ENCODE measurements at places on chromosomes 3 and 15.
A peak's percentile ranks its signal among the peaks of the same experiment; 100 is the strongest.

GRCh38 chr3:172042136-172042662, 2.8 kb downstream of the FNDC3B start:
- DNase-seq = no peak

GRCh38 chr3:157471064-157471463, 32.2 kb downstream of the VEPH1 start:
- DNase-seq = no peak

- no peak for DNase-seq
Measured at GRCh38 chr3:115666920-115667737, 43.8 kb downstream of the GAP43 start.

DNA sequence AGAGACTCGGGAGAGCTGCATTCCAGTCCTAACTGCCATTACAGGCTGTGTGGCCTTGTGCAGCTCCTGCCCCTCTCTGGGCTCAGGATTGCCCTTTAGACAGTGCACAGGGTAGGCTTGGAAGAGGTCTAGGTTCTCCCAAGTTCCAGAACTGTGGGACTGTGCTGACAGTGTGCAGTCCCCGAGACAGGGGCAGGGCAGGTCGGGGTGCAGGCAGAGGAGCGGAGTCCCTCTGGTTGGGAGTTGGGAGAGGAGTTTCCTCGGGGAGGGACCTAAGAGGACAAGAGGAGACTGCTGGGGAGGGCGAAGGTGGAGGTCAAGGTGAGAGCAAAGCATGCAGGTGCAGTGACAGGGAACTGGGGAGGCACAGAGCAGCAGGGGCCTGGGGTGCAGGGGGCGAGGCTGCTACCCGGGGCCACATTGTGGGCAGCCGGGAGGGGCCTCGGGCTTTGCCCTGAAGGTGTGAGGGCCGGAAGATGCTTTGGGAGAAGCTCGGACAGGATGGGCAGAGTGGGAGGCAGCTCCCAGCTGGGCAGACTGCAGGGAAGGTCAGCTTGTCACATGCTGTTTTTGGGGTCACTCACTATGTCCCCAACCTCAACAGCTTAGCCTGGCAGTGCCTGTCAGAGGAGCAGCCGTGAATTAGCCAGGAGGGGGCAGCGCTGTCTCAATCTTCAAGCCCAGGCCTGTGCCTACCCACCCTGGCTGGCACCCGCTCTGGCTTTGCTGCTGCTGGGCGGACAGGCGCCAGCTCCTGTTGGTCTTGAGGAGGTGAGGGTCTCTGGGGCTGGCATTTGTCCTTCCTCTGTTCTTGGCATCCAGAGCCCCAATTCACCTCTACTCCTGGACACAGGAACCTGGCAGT, 15.4 kb upstream of the CSPG4 start:
- peak; percentile 61 for DNase-seq

DNA sequence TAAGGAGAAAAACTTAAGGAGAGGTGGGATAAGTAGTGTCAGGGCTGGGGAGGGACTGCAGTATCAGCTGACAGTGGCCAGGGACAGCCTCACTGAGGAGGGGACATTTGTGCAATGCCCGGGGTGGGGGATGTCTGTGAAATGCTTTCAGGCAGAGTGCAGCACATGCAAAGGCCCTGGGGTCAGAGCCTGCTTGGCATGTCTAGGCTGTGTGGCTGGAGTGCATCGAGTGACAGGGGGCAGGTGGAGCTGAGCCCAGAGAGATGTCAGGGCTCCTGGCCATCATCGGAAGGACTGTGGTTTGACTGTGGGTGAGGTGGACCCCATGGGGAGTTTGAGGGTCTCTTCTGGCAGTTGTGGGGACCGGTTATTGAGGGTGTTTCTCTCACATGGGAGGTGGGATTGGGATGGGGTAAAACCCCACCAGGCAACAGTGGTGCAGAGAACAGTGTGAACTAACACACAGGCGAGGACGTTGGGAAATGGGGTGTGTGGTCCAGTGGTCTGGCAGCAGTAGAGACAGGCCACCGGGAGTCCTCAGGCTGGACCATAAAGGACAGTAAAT, 61.2 kb downstream of the FBLN2 start:
- DNase-seq = no peak

DNA sequence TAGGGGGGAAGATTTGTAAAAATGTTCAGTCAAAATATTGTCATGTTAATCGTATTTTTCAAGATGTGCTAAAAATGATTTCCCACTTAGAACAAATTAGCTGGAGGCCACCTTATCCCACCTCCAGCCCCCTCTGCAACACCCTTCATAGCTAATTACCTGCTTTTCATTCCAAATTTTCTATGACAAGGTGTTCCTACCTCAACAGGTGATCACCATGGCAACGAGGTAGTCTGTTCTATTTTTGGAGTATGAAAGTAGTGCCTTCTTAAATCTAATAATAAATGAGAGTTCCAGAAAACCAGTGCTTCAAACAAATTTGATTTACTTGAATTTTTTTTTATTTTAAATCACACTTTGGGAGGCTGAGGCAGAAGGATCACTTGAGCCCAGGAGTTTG, 149.8 kb downstream of the FNDC3B start:
- DNase-seq = no peak

DNA sequence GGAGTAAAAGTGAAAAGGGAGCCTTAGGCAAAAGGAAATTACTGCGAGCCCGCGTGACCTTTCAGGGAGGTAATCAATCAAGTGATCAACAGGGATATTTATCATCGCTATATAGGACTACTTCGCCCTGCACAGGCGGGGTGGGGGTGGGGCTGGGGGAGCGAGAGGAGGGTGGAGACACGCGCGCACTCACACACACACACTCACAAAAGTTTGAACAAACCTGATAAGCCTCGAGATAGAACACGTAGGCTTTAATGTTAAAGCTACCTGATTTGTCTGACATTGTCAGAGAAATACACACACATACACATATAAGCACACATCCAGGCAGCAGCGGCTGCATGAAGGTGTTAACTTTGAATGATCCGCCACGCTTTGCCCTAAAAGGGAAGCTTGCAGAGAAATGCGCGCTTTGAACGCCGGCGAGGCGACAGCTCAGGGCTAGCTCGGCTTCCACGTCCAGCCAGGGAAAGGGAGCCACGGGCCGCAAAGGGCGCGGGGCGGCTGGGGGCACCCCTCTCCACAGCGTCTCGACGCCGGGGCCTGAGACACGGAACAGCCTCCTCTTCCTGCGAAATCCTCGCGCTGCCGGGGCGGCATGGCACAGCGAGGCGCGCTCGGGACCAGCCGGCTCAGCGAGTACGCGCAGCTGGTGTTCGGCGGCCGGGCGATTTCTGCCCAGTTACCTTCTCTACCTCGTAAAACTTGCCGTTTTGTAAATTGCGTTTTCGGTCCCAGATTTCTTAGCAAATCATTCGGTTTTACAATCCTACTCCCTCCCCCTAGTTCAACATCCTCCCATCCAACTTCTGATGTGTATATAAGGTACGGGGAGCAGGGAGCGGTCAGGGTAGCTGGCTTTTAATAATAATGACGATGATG, 4.8 kb upstream of the MECOM start:
- DNase-seq = no peak

DNA sequence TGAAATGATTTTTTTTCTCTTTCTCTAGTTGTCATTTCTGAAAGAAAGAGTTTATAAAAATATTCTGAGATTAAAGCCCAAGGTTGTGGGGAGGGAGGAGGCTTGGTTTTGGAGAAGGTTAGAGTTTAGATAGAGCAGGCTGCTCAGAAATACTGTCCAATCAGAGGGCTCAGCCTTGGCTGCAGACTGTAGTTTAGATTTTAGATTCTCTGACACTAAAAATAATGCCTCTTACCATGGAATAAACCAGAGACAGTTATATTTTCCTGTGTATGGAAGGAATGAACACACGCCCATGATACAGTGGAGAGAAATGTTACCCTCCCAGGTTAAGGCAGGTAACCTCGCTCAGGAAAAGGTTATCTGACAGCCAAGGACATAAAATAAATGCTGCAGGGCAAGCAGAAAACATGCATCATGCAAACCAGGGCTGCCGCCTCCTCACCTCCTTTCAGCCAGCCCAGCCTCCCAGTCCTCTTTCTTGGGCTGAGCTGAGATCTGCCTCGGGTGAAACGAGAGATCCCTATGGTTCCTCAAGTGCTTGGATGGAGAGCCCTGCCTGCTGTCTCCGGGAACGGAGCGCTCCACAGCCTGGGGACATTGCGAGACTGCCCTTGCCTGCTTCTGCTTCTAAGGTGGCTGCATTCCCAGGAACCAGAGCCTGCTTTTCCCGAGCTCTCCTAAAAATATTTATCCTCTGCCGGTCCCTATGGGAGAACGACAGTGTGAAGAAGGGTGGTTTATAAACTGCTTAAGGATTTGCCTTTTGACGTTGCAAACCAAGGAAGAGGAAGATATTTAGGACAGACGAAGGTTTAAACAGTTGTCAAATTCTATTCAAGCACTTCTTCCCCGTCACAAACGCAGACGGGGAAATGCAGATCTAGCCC, 848 bp downstream of the NCEH1 start:
- DNase-seq = no peak

GRCh38 chr15:75090388-75090734, 67.0 kb downstream of the PPCDC start:
- no peak for DNase-seq
